Kidney (tissue), 22 donors: ENCODE measurements at places on chromosomes 1 and 21. TPM values are rescaled to one million over a fixed set of nuclear protein-coding genes. Genes with fewer than 3 reads are reported as not detected.

DNA sequence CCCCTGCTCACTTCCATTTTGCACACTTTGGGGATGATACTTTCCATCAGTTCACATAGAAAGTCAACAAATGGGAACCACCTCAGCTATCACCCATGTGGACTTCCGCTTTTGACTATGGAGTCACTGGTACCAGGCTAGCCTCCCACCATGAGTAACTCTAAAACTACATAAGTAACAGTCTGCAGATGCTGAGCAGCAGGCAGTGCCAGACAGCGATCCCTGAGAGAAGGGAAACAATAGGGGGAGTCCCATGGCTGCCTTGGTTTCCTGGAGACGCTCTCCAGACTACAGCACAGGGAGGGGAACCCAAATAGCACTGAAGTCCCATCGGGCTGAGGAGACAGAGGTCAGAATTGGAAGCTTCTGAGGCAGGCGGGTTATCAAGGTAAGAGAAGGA lies 2.8 kb upstream of the TFF2 start:
- DNase-seq = no peak

GRCh38 chr1:244957525-244957924 lies 93.2 kb upstream of the HNRNPU start:
- no peak for DNase-seq

TRAF3IP3 gene
- polyA plus RNA-seq = 3.6 TPM

GRCh38 chr1:27009601-27010197 lies 3.0 kb downstream of the TENT5B start:
- DNase-seq = no peak

KLF17 gene
- polyA plus RNA-seq = not detected

GRCh38 chr1:44034423-44034822 lies 3.2 kb upstream of the SLC6A9 start:
- no peak for DNase-seq

GRCh38 chr1:242455052-242455361 lies 69.5 kb downstream of the PLD5 start:
- DNase-seq = no peak

- DNase-seq = peak; percentile 88
Observed at GRCh38 chr21:44723177-44724131, 12.1 kb upstream of the TSPEAR start.

DNA sequence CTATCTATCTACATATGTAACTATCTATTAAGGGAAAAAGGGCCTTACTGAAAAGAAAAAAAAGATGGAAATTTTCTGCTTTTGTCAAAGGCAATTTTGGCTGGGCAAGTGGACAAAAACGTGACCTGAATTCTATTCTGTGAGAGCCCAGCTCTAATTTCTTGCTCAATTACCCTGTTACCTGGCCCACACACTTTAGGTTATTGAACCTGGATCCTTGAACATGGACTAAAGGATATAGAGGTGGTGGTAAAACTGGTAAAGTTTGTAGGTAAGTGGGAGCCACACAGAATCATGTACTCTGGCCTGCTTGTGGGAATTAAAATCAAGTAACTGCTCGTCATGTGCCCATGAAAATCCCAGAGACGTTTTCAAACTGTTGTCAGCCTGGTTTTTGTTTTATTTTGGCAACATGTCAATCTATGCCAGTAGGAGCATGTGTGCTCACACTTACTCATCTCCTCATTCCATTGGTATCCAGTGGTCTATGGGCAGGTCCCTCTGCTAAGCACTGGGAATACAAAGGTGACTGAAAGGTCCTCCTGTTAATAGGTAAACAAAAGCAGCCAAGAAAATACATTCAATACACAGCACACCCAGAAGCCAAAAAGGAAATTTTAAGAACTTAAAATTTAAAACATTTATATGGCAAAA lies 113.7 kb upstream of the WARS2 start:
- no peak for DNase-seq

- DNase-seq = no peak
Observed at GRCh38 chr1:229753764-229754551, 127.9 kb downstream of the URB2 start.

GRCh38 chr1:1462318-1462966 lies 9.1 kb upstream of the ATAD3B start:
- DNase-seq = peak; percentile 58

DNA sequence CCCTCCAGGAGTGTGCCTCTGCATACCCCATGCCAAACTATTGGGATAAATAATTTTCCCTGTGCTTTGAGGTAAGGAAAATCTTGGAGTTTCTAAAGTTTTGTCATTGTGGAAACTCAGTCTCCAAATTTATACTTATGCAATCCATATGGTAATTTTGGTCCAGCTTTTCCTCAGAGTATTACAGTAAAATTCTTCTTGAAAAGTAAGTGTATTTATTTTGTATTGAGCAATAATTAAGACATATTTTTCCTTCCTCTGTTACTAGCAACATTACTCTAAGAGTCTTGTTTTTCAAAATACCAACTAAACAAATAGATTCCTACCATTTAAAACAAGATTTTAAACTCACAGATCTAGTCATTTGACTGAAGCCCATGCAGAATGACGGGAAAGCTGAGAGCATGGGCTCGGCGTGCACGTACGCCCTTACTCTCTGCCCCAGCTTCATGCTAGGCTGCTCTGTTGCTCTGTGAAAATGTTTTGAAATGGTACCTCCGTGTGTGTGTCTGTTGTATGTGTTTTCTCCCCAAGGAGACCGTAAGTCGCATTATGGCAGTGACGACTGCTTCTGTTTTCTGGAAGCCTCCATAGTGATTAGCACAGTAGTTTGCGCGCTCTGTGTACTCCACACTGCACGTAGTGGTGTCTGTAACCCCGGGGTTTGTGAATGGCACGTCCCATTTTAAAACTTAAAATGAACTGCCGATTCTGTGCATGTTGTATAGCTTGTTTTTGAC lies 165.3 kb downstream of the SDCCAG8 start:
- DNase-seq = no peak

GRCh38 chr1:184974056-184974836 lies at the start of gene NIBAN1:
NIBAN1 (minus strand) TSS chr1:184974508; CDS start chr1:184974356, 152 bp downstream.
- peak; percentile 87 for DNase-seq

ADAMTS5 gene
- polyA plus RNA-seq = 1.7 TPM

DNA sequence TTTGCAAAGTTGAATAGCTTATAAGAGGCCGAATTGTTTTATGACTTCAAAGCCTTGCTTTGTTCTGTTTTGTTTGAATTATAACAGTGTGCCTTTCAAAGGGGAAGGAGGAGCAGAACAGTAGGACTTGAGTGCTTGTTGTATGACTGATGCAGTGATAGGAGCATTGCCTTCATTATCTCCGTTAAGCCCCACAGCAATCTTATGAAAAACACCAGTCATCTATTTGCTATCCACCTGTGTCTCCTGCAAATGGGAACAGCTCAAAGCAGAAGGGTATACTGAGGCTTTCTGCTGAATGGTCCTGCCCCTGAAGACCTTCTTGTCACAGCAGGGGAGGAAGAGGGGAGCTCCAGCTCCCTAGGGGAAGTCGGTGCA lies 127.5 kb downstream of the RNF220 start:
- DNase-seq = no peak

DNA sequence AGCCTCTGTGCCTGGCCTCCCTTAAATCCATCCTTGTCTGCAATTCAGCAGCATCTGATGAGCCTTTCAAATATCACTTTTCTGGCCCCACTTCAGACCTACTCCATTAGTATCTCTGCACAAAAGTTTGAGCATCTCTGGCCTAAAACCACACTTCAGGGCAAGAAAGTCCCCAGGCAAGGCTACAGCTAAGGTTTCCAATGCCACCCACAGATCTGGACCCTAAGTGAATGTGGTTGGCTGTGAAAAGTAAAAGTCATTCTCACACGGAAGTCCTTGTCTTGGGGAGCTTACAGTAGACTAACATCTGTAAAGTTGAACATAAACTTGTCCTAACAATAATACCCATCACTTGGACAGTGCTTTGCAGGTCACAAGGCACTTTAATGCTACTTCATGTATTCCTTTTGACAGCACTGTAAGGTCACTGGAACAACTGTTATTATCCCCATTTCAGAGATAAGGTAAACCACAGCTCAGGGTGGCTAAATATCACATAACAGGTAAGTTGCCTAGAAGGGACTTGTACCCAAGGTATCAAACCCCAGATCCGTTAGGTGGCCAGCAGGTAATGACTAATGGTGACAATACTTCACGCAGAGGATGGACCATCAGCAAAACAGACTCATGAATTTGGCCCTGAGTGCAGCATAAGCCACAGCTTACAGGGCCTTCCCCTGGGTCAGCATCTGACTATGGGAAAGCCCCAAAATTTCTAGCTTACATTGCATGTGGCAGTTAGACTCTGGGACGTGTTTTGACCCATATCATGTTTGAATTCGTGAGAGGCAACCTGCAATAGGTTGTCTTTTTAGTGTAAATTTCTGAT lies 356.0 kb downstream of the HHAT start:
- no peak for DNase-seq

AGRN gene
- polyA plus RNA-seq = 78.5 TPM

KCND3 gene
- 1.2 TPM for polyA plus RNA-seq

FLG2 gene
- polyA plus RNA-seq = not detected

DNA sequence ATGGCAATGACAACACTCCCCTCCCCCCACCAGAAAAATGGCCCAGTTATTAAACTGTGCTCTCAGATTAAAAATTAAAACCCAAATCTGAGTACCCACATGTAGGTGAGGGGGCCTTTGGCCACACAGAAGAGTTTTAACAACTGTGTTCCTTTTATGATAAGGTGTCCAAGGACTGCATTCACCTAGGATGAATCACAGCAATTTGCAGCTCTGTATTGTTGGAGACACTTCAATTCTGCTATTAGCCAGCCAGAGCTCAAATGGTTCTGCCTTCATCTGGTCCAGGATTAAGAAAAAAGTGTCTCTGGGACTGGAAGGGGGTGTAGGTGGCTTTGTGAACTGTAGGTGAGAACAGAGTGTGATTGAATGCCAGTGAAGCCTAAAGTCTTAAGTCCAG lies 43.3 kb upstream of the DIRAS3 start:
- no peak for DNase-seq

- peak; percentile 90 for DNase-seq
Observed at GRCh38 chr1:233440951-233441401, 113.5 kb downstream of the MAP3K21 start.

GRCh38 chr1:177611402-177611801 lies 358.5 kb downstream of the SEC16B start:
- no peak for DNase-seq

PPFIA4 gene
- polyA plus RNA-seq = 5.2 TPM

GRCh38 chr1:63116016-63116415 lies 206.4 kb upstream of the FOXD3 start:
- DNase-seq = no peak

FCRL6 gene
- polyA plus RNA-seq = 0.45 TPM

DNA sequence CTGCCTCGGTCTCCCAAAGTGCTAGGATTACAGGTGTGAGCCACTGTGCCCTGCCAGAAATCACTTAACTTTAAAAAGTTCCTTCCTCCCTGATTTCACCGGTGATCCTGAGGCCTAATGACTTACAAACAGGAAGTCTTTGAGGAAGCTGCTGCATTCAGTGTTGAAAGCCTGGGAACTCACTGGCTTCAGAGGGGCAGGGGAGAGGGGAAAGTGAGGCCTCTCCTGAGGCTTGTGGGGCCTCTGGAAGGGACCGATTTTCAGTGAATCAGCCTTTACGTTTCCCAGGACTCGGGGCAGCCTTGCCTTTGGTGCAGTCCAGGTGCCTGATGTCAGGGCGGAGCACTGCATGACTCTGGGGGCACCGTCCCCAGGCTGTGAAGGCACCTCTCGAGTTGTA lies 30.1 kb upstream of the ARHGEF10L start:
- DNase-seq = no peak

LAPTM5 gene
- polyA plus RNA-seq = 23.5 TPM

- no peak for DNase-seq
Observed at GRCh38 chr1:246772686-246773085, 48.5 kb downstream of the SCCPDH start.

DNA sequence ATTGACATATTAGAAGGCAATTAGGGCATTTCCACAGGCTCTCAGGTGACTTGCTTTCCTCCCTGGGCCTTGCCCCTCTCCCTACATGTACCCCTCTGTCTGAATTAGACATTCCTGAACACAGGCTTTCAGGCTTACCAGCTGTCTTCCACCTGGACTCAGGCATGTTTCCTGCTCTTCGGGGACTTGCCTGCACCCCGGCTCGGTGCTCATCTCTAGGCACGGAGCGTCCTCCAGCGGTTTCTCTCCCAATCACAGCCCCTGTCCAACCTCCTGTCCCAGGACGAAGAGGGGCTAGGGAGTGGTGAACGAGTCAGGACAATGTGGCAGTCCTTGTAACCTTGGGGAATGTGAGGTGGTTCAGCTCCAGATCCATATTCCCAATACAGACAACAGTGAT lies 4.2 kb downstream of the PROK1 start:
- peak; percentile 8 for DNase-seq

DNA sequence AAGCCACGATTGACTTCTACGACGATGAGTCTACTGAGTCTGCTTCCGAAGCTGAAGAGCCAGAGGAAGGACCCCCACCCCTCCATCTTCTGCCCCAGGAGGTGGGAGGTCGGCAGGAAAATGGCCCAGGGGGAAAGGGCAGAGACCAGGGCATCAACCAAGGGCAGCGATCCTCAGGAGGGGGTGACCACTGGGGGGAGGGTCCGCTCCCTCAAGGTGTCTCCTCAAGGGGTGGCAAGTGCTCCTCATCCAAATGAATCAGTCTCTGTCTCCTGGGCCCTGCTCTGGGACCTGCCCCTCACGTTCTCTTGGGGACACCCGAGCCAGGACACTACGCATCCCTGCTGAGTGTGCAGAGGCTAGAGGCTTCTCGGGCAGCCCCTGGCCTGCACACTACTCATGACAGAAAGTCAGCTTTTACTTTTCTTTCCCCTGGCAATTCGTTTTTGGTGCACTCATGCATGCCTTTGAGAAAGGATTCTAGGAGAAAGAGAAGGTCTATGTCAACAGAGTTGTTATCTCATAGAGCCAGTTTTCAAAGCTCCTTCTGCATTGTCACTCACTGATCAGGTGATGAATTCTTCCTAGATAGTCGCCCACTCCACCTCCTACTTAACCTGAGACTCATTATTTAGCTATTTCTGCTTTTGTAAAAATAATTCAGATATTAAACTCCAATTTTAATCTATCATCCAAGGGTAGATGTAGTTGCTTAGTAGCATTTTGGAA lies 11.6 kb downstream of the RIPPLY3 start:
- no peak for DNase-seq

DNA sequence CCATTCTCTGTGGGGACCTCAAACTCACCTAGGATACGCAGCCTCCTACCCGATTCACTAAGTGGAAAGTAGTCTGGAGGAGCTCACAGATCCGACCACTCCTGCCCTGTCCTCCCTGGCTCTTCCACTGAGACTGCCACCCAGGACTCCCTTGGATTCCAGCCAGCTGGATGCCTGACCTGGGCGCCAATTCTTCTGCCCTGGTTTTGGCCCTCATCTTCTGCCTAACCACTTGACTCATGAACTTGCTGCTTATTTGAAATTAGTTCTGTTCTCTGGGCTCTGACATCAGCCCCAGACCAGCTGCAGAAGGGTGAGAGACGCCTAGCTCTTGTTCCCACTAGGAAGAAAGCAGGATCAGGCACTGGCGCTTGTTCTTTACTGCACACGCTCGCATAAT lies 48.9 kb downstream of the SLC35D1 start:
- no peak for DNase-seq

DNA sequence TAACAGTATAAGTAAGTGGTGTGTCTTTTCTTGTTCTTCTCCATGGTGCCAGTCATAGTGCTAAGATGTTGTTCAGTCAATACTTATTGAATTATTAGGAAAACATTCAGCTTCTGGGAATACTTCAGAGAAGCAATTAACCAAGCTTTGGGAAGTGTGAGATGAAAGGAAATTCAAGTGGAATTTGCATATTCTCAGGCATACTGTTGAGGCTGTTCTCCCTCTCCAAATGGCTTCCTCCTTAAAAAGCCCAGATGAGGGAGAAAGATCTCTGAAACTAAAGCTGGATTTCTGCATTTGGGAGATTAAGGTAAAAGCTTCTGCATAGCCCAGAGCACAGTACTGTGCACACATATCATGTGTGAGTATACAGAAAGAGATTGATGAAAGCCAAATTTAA lies 73.4 kb downstream of the MACF1 start:
- DNase-seq = no peak

- DNase-seq = peak; percentile 62
Observed at GRCh38 chr1:238252033-238252802, 361.5 kb upstream of the ZP4 start.
